Subcutaneous preadipocyte (primary cell): ENCODE measurements at places on chromosomes 1 and 21. TPM values are rescaled to one million over a fixed set of nuclear protein-coding genes. Genes with fewer than 3 reads are reported as not detected.

CLCA4 gene
- total RNA-seq: not detected in 2 replicates

UAP1 gene
- total RNA-seq: 132 and 141 TPM in 2 replicates

RGS5 gene
- 1.8 and 3.1 TPM in 2 replicates for total RNA-seq

EVA1B gene
- 169 and 186 TPM in 2 replicates for total RNA-seq

VHLL gene
- total RNA-seq: 0.39 TPM in 1 of 2 replicates, not detected in the other

PDE4B gene
- 0.73 and 0.98 TPM in 2 replicates for total RNA-seq

NFIA gene
- 16.5 and 24.2 TPM in 2 replicates for total RNA-seq

PIGC gene
- 12.9 and 15.1 TPM in 2 replicates for total RNA-seq

OR14A2 gene
- total RNA-seq: not detected in 2 replicates

KCNE2 gene
- total RNA-seq: not detected in 2 replicates

C1orf94 gene
- under 0.01 TPM in 1 of 2 replicates, not detected in the other for total RNA-seq

DONSON gene
- 18.4 and 37.3 TPM in 2 replicates for total RNA-seq

CPLANE2 gene
- total RNA-seq: 8.2 and 8.8 TPM in 2 replicates

GBP7 gene
- not detected in 2 replicates for total RNA-seq

OPRD1 gene
- total RNA-seq: not detected in 2 replicates

FOXD3 gene
- total RNA-seq: not detected in 2 replicates

BLACAT1 gene
- under 0.01 TPM in 1 of 2 replicates, not detected in the other for total RNA-seq

ESPN gene
- total RNA-seq: not detected in 2 replicates

TMCO4 gene
- 8.1 and 8.6 TPM in 2 replicates for total RNA-seq

PTAFR gene
- total RNA-seq: not detected in 2 replicates

CYP2J2 gene
- 0.20 and 0.37 TPM in 2 replicates for total RNA-seq

SH2D1B gene
- total RNA-seq: under 0.01 TPM in 2 replicates

PLPPR5 gene
- under 0.01 TPM in 1 of 2 replicates, not detected in the other for total RNA-seq

S100A5 gene
- 0.37 and 0.39 TPM in 2 replicates for total RNA-seq

KIF17 gene
- total RNA-seq: 0.20 TPM in 1 of 2 replicates, not detected in the other

TFF2 gene
- total RNA-seq: not detected in 2 replicates

MYOG gene
- total RNA-seq: not detected in 2 replicates

ZNF683 gene
- not detected in 2 replicates for total RNA-seq

CADM3 gene
- 0.20 and 1.1 TPM in 2 replicates for total RNA-seq

SPRR2E gene
- not detected in 2 replicates for total RNA-seq

KCNJ15 gene
- total RNA-seq: 16.6 and 24.3 TPM in 2 replicates

TRIM58 gene
- 0.98 and 4.0 TPM in 2 replicates for total RNA-seq

TCEA3 gene
- 3.1 and 12.1 TPM in 2 replicates for total RNA-seq
